ENCODE measurements at places on chromosomes 1 and 21. TPM values are rescaled to one million over a fixed set of nuclear protein-coding genes. Genes with fewer than 3 reads are reported as not detected.
A peak's percentile ranks its signal among the peaks of the same experiment; 100 is the strongest.

The ZNF648 gene
- not detected for total RNA-seq

DNA sequence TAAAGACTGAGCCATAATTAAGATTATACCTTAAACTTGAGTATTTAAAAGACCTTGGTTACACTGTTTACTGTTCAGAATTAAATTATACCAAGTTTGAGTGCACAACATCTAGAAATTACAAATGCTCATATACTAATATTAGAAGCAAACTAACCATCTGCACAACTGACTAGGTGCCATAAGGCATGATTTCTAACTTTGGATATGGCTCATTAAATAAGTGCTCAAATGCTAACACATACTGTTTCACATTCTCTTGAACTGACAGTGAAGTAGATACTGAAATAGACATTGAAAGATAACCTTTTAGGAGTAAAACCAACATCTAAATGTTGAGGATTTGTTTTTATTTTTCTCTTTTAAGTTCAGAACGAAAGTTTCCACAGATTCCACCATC, 74.1 kb downstream of the PRKAA2 start:
- DNase-seq, result no peak

- no peak for DNase-seq
Observed at GRCh38 chr21:38775733-38776132, 30.0 kb upstream of the ETS2 start.

The DYNLT4 gene
- not detected for total RNA-seq

GRCh38 chr1:172642970-172643369, 15.9 kb upstream of the FASLG start:
- no peak for DNase-seq

DNA sequence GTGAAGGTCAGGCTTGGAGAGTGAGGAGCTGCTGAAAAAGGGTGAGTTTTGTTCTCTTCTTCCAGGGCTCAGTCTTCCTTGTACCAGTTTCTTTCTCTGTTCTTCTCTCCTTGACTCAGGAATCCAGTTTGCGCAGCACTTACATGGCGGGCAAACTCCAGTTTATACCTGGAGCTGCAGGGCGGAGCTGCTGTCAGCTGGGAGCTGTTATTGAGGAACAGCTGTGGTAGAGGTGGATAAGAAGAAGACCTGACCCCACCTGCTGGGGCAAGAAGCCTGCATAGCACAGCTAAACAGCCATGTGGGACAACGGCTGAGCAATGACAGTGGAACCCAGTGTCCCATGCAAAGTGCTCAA, 46.2 kb downstream of the GALNT2 start:
- DNase-seq, result no peak

- peak; percentile 85 for DNase-seq
Observed at GRCh38 chr1:155175281-155175926, 1.8 kb downstream of the TRIM46 start.

DNA sequence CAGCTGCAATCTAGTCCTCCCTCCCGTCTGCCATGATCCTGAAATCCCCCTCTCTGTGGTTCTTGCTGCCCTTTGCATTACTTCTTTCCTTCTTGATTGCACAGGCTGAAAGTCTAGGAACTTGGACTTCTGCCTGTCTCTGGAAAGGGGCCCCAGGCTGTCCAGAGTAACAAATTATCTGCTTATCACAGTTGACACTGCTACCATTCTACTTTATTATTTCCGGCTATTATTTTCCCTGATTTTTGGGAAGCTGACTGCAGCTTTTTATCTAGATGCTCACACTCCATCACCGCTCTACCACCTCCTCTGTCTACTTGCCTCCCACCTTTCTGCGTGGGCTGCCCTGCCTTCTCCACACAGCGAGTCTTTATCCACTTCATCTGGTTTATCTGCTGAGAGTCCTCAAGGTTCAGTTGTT, 202.1 kb upstream of the PLXNA2 start:
- DNase-seq, result no peak

- DNase-seq, result no peak
Observed at GRCh38 chr1:220970311-220970710, 91.1 kb downstream of the HLX start.

- no peak for DNase-seq
Observed at GRCh38 chr1:74474585-74474984, 37.8 kb downstream of the LRRC53 start.

GRCh38 chr1:22772014-22772413, 61.4 kb downstream of the EPHB2 start:
- no peak for DNase-seq

DNA sequence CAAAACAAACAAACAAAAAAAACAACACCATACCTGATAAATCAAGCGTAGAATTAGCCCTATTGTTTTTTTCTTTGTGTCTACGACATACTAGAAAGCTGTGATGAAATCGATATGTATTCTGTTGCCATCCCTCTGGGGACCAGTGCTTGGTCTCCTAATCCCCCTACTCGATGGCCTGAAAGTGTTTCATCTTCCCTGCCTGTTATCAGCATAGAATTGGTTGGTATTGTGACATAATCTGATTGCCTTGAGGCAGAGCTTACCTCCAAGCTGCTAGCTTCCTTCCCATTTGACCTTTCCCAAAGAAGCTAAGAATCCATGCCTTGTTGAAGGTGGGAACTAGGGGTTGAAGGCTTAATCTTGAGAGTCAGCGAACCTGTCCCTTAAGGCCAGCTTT, 40.7 kb upstream of the PIGV start:
- no peak for DNase-seq

DNA sequence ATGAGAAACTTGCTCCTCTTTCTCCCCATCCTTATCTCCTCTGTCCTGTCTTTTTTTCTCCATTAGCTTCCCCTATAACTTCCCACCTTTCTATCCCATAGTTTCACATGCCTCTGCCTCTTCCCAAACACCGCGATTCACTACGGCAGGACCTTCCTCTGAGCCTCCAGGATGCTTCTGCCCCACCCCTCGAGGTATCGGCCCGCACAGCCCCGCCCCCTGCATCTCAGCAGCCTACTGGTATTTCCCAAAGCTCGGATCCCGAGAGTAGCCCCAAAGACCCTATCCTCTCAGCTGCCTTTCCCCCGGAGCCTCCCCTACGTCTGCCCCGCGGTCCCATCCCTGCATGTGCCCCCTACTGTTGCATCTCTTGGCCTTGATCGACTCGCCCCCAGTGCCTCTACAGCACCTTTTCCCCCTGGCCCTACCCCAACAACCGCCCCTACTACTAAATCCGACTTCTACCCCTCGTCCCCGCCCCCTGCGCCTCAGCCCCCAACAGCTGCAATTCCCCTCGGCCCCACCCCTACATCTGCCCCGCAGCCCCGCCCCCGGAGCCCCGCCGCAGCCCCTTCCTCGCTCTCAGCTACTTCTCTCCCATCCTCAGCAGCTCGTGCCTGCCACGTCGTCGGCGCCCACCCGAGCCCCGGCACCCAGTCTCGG, 512 bp downstream of the PIAS3 start:
- no peak for DNase-seq

- DNase-seq, result no peak
Observed at GRCh38 chr1:99589186-99589636, 56.7 kb upstream of the PALMD start.

- no peak for DNase-seq
Observed at GRCh38 chr1:209513226-209513625, 70.3 kb upstream of the CAMK1G start.

DNA sequence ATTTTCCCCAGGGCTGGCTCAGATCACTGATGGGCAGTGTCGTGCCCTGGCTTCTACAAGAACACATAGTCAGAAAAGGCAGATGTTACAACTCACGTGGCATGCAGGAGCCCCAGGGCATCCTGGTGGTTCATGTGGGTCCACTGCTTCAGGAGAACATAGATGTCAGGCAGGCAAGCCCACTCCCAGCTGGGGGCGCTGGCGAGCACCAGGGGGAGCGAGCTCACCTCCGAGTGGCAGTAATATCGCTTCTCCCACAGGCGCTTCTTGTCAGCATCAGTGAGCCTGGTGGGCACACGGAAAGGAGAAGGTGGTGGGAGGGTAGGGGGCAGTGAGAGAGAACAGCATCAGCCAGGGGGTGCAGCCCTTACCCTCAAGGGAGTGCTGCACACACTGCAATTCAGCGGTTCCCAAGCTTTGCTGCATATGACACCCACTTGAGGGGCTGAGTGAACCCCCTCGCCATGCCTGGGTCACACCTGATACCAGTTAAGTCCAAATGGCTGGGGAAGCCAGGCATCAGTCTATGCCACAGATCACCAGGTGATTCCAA, 34.3 kb upstream of the PPP1R15B start:
- no peak for DNase-seq

The LCE1B gene
- not detected for total RNA-seq

GRCh38 chr1:93615582-93616150, 66.0 kb downstream of the BCAR3 start:
- DNase-seq, result no peak

DNA sequence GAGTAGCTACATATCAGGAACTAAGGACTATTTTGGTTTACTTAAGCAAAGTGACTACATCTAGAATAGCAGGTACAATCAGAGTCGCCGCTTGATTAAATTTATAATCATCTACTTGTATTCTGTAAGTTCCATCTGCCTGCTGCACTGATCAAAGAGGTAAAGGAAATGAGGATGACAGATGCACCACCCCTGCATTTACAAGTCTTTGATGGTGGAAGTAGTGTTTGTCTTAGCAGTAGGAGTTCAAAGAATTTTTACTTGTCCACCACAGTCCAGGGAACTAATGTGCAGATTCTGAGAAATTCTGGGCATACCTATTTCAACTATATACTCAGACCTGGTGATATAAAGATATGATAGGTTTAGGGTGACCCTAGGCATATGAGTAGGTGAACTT, 184.1 kb upstream of the IVNS1ABP start:
- no peak for DNase-seq

The SPRR5 gene
- not detected for total RNA-seq

The TMEM81 gene
- total RNA-seq, result 3.9 TPM

- DNase-seq, result no peak
Observed at GRCh38 chr1:96416701-96417444, 304.7 kb upstream of the PTBP2 start.

The RPTN gene
- 0.25 TPM for total RNA-seq

- DNase-seq, result no peak
Observed at GRCh38 chr1:165616987-165617546, 14.0 kb upstream of the MGST3 start.

The DMBX1 gene
- total RNA-seq, result 0.25 TPM

The ITLN1 gene
- total RNA-seq, result 1.5 TPM

GRCh38 chr1:17255336-17255735, 6.4 kb downstream of the PADI3 start:
- no peak for DNase-seq

- DNase-seq, result no peak
Observed at GRCh38 chr1:1916851-1917251, 1.8 kb downstream of the CALML6 start.

GRCh38 chr1:178877896-178878295, 7.0 kb upstream of the ANGPTL1 start:
- no peak for DNase-seq

DNA sequence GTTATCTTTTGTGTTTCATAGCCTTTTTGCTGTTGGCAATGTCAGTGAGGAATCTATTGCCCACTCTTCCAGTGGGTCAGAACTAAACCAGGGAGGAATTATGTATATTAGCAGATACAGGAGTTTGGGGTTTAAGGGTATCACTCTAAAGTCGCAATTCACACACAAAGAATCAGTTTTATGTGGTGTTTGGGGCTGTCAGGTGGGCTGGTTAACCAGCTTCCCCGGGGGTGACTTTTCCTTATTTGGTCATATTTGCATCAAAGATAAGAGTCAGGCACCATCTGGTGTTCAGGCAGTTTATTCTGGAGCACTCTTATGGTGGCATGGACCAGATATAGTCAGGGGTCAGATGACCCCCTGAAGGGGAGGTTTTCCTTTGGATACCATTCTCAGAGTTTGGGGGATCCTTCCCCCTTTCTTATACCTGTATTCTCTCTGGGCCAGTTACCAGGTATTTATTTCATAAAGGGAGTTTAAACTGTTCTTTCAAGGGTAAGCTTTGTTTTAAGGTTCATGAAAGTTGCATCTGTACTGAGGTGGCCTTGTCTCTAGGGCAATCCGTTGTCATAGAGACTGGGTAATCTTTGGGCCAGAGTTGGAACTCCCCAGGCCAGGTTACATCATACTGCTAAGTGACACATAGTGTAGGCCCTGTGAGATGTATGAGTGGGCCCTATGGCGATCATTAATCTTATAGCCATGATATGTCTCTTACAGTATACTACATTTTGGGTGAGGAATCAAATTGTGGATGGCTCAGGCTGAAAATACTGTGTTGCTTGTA, 148.2 kb downstream of the RWDD3 start:
- no peak for DNase-seq

DNA sequence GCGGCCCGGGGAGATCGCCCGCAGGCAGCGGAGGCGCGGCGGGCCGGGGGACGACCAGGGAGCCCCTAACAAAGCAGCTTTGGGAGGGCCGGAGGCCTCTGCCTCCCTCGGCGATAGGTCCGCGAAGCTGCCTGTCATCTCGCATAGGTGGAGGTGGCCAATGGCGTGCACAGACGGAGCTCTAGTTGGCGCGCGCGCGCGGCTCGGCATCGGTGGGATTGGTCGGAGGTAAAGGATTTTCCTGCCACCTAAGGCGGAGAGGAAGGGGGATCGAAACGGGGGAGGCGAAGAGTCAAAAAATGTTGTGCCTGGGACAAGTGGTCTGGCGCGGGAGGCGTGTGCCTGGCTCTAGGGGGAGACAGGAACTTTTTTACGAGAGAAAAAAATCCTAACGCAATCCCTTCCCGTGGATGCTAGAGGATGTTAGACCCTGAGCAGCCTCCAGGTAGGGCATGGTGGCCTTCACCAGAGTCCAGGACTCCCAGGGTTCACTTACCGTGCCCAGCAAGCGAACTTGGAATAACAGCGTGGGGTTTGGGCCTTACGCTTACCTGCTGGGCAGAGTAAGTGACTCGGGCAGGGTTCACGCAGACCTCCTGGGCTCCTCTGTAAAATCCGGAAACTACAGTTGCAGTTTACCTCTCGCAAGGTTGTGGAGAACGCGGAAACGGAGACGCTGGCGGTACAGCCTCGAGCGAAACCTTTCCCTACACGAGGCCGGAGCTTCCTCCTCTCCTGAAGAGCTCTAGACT, 99.9 kb upstream of the SOD1 start:
- no peak for DNase-seq

GRCh38 chr1:172999349-172999748, 51.4 kb downstream of the TNFSF18 start:
- DNase-seq, result no peak

DNA sequence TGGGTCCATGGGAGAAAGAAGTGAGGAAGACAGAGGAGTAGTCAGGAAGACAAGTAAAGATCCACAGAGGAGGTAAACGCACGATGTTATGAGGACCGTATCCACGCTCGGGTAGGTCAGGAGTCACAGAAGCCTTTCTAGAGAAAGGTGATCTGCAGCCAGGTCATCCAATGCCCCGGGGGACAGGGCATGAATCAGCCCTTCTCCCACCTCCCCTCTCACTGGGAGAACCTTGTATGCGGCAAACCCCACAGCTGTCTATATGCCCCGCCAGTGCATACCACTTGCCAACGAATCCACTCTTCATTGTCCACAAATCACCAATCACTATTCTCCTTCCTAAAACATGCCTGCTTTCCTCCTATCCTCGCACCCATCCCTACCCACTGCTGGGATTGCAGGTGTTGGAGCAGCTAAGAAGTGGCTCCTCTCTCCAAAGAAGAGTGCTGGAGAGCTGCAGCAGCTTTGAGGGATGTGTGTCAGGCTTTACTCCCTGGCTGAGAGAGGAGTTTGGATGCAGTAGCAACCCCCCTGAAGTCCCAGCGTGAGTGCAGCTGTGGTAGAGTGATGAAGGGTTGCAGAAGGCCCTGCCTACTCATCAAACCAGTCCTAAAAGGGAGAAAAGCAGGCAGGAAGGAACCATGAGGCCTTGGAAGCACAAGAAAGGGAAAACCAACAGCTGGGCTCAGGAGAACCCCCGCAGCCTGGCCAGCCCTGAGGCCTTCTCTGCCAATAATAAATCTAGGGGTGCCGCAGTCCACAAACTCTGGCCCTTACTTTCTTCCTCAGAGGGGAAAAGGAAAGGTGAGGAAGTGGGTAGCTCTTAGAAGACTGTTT, 102.2 kb upstream of the GADD45A start:
- DNase-seq, result no peak

Measured in vagina (tissue), 2 donors.